Right atrium auricular region (tissue), 2 donors: ENCODE measurements at places on chromosomes 16 and 17.

DNA sequence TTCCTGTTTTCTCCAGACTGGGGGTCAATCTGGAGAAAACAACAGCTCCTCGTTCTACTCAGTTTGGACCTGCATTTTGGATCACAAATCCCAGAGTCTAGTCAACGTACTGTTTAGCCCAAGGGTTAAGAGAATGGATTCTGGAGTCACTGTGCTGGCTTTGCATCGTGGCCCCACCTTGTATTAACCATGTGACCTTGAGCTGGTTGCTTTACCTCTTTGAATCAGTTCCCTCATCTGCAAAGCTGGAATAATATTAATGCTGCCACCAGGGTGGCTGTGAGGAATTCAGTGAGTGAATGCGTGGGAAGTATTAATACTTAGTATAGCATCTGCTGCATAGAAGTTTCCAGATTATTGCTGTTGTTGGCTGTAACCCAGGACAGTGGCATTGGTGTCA is 11.3 kb upstream of the DHRS7C start:
- no peak for DNase-seq

DNA sequence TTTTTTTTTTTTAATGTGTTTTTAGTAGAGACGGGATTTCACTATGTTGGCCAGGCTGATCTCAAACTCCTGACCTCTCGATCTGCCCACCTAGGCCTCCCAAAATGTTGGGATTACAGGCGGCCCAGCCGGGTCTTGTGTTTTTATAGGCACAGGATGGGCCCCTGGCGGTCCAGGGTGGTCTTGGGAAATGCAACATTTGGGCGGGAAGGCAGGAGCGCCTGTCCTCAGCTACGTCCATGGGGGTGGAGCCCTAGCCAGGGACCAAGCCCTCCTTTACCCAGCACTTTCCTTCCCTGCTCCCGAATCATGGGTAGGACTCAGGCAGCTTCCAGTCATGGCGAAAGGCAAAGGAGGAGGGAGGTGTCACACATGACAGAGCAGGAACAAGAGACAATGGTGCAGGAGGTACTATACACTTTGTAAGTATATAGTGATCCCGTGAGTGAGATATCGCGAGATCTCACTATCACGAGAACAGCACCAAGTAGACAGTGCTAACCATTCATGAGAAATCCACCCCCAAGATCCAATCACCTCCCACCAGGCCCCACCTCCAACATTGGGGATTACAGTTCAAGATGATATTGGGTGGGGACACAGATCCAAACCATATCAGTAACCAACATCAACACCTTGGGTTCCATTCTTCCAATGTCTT is 226.7 kb upstream of the WSCD1 start:
- DNase-seq: no peak

DNA sequence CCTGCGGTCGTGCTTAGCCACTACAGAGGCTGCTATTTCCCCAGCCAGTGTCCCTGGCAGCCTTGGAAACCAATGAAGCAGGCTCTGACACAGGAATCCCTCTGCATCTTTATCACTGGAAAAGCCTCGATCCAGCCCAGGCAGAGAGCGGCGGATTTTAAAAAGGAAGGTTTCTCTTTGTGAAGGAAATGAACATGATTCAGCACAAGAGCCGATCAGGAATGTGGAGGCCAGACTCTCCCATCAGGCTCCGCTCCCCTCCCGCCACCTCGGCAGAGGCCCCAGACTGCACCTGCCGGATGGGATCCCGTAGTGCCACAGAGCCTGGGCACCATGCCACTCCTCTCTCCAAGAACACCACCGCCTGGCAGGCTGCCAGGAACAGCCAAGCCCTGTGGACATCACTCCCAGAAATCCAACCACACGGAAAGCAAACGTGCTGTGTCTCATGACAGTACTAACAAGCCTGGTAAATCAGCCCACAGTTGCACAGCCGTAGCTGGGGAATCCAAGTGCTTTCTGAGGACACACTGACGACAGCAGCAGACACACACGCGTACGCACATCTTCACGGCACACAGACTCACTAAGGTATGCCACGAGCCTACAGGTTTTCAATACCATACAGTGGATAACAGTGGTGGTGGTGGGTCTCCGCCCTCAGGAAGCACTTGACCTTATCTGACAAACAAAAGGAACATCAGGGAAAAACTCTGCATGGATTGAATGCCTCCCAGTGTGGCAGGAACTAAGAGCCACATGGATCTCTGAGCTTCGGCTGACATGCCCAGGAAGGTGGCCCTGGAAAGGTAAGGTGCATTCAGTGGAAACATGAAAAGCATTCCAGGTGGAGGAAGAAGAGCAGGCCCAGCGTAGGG is 5.4 kb downstream of the LRRC75A start:
- peak; percentile 77 for DNase-seq

DNA sequence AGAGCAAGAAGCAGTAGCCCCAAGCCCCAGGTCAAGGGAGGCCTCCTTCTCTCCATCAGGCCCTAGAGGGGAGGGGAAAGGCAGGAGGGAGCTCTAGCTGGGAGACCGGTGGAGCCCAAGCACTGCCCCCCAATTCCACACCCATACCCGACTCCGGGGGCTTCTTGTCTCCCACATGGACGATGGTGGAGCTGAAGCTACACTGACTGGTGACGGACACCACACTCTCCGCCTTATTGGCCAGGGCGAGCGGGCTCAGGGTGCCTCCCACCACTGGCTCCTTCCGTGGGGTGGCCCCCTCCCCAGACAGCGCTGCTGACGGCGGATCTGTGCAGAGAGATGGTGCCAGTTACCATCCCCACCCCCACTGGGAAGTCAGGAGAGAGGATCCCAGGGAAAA is 6.4 kb downstream of the PER1 start:
- no peak for DNase-seq

- no peak for DNase-seq
Measured at GRCh38 chr17:13437966-13438779, 163.6 kb downstream of the HS3ST3A1 start.

GRCh38 chr17:16258901-16259300 is 41.9 kb downstream of the PIGL start:
- DNase-seq: no peak

DNA sequence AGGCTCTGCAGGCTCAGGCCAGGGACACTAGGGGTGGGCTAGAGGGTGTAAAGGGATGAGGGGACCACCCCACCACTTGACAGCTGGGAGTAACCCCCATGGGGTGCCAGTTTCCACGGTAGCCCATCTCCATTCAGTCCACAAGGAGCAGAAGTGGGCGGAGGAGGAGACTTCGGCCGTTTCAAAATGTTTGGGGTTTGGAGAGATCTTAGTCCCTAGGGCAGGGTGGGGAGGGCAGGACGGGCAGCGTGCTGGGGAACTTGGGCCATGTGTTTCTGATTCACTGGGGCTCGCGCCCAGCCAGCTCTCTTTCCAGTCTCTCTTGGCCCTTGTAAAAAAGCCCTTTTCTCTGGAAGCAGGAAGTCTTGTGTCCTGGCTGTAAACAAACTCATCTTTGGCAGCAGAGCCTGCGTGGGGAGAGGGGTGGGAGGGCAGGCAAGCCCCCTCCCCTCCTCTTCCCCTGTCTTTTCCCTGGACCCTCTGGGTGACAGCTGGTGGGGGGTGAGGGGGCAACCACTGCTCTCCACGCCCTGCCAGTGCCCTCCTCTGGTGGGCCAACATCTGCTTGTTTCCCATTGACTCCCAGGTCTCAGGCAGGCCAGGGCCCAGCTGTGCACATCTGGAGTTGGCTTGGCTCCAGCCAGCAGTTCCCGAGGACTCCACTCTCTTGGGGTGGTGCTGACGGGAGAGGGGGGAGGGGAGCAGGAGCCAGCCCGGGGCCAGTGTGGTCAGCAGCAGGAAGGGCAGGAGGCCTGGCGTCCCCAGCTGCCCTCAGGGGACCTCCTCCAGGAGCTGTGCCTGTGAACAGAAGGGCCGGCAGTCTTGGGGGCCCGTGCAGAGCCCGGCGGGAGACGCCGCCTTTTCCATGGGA is 8.1 kb downstream of the CYGB start:
- DNase-seq: peak; percentile 96

DNA sequence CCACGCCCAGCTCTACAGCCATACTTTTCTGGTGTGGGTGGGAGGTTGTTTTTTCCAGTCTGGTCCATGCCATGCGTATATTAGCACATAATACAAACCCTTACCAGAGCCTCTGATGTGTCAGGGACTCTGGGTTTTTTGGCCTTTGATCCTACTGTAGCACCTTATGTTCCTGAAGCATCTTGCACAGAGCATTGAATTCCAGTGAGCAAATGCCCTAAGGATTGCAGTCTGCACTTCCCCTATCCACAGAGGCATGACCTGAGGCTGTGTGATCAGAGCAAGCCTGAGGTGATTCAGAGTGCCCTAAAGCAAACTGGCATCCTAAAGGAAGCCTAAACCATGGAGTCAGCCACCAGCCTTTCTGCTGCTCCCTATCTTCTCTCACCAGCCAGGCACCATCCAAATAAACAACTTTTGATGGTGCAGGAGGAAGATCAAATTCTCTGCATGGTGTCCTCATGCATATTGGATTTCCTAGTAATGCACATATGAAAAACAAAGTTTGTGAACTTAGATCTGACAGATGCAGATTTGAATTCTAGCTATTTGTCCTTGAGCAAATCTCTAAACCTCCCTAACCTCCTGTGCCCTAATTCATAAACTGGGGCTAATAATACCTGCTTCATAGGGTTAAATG is 41.2 kb upstream of the HAS3 start:
- no peak for DNase-seq

DNA sequence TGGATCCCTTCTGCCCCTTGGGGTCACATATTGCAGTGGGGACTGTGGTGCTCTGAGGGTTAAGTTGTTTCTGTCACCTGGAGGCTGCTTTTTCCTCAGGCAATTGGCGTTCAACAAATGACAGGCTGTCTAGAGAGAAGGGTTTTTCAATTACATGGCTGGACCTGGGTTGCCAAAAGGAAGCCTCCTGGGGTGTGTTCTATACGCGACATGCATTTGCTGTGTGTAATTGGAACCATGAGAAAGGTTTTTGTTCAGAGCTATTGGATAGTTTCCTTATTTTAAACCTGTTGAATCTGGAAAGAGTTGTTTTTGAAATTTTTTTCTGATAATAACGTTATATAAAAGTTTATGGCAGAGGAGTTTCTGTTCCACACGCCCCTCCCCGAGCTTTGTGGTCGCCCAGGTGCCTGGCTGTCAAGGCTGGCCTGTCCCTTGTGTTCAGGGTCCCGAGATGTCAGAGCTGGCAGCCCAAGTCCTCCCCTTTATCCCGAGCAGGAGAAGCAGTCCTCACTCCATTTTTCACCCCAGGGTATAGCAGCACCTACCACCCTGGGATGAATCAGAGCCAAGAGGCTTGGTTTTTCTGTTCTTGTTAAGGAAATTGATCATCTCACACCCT is 26.1 kb upstream of the ZNF750 start:
- DNase-seq: no peak
